ENCODE measurements at places on chromosomes 16 and 17.

GRCh38 chr17:48522031-48522653 lies 8.7 kb downstream of the HOXB1 start:
- DNase-seq = no peak

DNA sequence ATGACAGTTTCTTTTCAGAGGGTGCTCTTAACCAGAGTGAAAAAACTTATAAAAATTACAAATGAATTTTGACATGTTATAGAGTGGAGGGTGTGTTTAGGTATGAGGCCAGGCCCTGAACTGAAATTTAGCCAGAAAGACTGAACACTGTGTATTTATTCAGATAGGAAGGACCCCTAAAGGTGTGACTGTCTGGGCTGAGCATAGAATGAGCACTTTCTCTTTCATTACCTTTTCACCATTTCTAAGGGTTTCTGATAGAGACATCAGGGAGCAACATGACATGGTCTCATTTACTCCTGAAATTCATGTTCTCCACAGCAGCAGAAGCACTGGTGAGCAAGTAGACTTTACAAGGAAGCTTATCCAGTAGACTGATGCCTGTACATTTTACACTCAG lies 32.9 kb downstream of the MRTFB start:
- no peak for DNase-seq

DNA sequence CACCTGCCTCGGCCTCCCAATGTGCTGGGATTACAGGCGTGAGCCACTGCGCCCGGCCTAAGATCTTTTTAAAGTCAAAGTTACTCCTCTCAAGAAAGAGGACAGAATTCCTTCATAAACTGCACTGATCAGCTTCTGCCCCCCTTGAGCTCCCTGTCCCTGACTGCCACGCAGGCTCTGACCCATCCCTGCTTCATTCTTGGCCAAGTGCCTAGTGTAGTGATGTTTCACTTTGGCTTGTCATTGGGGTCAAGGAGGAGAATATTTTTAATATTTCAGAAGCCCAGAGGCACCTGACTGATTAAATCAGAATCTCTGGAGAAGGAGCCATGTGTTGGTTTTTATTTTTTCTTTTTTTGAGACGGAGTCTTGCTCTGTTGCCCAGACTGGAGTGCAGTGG lies 9.1 kb downstream of the MRM1 start:
- DNase-seq = no peak

DNA sequence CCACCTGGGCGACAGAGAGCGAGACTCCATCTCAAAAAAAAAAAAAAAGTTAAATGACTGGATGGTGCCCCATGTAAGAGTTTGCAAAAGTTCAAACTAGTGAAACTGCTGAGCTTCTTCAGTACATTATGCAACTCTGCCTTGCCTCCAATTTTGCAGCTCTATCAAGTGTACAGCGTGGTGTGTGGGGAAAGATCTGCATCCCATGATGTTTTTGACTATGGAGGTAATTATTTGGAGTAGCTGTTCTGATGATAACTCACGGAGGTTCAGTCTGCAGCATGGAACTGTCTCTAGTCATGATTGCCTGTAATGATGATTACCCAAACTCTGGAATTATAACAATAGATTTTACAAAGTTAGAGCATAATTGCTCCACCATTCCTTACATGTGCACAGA lies 149.6 kb downstream of the PITPNC1 start:
- DNase-seq = no peak

GRCh38 chr17:7408252-7408727 lies 645 bp downstream of the NLGN2 start:
- DNase-seq = no peak

DNA sequence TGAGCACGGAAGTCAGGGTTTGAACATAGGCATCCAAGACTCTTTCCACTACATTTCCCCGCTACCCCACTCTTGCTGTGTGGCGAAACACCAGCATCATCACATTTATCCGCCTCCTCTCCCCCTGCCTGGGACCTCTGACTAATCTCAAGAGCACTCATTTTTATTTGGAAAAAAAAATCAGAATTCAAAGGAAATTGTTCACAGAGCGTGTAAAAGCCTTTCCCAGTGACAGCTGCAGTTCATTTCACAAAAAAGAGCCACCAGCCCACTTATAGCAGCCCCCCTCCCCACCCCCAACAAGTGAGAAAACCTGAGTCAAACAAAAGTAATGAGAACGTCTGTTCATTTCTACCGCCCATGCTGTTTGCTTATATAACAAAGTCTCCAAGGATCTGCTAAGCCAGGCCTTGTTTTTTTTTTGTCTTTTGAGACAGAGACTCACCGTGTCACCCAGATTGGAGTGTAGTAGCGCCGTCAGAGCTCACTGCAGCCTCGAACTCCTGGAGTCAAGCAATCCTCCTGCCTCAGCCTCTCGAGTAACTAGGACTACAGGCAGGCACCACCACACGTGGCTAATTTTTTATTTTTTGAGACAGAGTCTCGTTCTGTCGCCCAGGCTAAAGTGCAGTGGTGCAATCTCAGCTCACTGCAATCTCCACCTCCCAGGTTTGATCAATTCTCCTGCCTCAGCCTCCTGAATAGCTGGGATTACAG lies 48.3 kb upstream of the HAPSTR1 start:
- no peak for DNase-seq

GRCh38 chr17:51487947-51488346 lies 227.6 kb downstream of the UTP18 start:
- peak; percentile 5 for DNase-seq
